ENCODE measurements at places on chromosomes 11 and 22. TPM values are rescaled to one million over a fixed set of nuclear protein-coding genes. Genes with fewer than 3 reads are reported as not detected.

Gene APOBEC3H
- total RNA-seq: 1.4 TPM

Gene LMO2
- 1.4 TPM for total RNA-seq

Gene HORMAD2
- not detected for total RNA-seq

Gene ZBTB16
- not detected for total RNA-seq

Gene ARHGAP8
- 2.5 TPM for total RNA-seq

Gene OR4A16
- not detected for total RNA-seq

Gene EFCAB6
- 2.6 TPM for total RNA-seq

Gene OR5B21
- not detected for total RNA-seq

Gene ZNRD2
- total RNA-seq: 80.1 TPM

Gene C11orf91
- not detected for total RNA-seq

Gene RFPL1
- total RNA-seq: not detected

Gene JAM3
- total RNA-seq: 49.5 TPM

Gene C11orf87
- not detected for total RNA-seq

Data from H4 (cell line).